ENCODE measurements at places on chromosomes 5 and 9.

- DNase-seq: no peak
These were observed 3.2 kb upstream of the SET start for GRCh38 chr9:128685636-128686489.

- no peak for DNase-seq
These were observed 28.6 kb upstream of the IL7R start for GRCh38 chr5:35828082-35828598.

DNA sequence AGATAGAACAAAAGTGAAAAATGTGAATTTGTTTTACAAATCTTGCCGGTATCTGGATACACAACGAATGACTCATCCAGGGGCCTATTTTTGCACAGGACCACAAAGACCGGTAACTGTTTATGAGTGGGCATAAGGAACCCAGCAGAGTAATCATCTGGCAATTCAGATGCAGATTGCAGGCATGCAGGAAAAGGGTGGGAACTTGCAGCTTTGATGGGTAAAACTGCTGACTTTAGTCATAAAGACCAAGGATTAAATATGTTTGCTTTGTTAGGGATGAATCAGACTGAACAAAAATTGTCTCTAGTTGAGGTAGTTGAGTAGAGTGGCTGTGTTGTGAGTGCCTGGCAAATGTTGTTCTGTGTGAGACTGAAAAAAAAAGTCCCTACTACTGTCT is 309.6 kb upstream of the CCNH start:
- no peak for DNase-seq

GRCh38 chr5:10702040-10702629 is 58.9 kb downstream of the DAP start:
- DNase-seq: no peak

DNA sequence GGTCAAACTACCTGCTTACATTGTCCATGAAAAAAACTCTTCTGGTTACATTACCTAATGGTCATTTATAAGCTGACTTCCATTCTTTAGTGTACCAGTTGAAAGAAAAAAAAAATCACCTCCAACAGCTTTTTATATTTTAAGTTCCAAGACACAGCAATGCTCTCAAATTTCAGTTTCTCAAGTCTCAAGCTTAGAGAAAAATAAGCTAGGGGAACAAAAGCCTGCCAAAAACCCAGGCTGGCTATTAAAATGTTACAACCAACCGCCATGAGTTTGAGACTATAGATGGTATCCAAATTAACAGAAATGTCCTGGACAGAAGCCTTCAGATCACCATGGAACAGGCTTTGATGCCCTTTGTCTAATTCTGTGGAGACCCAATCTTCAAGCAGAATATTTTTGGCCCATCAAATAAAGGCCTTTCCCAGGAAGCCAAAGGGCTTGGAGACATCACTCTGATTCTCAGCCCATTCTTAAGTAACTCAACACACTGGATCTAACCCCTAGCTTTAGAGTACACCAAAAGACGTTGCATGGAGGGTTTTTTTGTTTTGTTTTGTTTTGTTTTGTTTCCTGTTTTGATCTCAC is 343.7 kb downstream of the GLIS3 start:
- no peak for DNase-seq

DNA sequence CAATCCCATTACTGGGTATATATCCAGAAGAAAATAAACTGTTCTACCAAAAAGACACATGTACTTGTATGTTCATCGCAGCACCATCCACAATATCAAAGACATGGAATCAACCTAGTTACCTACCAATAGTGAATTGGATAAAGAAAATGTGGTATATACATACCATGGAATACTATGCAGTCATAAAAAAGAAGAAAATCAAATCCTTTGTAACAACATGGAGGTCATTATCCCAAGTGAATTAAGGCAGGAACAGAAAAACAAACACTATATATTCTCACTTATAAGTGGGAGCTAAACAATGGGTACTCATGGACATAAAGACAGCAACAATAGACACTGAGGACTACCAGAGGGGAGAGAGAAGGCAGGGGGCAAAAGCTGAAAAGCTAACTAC is 67.7 kb downstream of the NR2F1-AS1 start:
- DNase-seq: no peak

Measured in Panc1 (cell line).